ENCODE measurements at places on chromosomes 16 and 17.

GRCh38 chr17:27475981-27476895 is 20.0 kb downstream of the KSR1 start:
- no peak for DNase-seq

DNA sequence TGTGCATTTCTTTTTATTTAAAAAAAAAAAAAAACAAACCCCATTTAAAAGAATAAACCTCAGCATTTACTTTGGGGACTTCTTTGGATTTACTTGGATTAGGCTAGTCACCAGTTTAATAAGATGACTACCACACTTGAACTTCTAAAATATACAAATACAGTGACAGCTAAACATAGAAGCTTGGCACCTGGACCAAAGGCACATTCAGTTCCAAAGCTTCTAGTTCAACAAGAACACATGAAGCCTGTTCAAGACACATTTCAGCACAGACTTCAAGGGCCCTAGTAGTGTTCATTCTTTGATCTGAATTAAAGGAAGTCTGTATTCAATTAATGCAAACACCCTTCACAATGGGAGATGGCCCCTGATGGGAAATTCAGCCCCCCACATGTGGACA is 11.6 kb upstream of the ROGDI start:
- no peak for DNase-seq

DNA sequence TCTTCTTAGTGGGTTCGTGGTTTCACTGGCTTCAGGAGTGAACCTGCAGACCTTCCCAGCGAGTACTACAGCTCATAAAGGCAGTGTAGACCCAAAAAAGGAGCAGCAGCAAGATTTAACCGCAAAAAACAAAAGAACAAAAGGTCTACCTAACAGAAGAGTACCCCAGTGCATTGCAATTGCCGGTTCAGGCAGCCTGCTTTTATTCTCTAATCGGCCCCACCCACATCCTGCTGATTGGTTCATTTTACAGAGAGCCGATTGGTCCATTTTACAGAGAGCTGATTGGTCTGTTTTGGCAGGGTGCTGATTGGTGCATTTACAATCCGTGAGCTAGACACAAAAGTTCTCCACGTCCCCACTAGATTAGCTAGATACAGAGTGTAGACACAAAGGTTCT is 2.0 kb upstream of the ARRB2 start:
- DNase-seq: peak; percentile 31

DNA sequence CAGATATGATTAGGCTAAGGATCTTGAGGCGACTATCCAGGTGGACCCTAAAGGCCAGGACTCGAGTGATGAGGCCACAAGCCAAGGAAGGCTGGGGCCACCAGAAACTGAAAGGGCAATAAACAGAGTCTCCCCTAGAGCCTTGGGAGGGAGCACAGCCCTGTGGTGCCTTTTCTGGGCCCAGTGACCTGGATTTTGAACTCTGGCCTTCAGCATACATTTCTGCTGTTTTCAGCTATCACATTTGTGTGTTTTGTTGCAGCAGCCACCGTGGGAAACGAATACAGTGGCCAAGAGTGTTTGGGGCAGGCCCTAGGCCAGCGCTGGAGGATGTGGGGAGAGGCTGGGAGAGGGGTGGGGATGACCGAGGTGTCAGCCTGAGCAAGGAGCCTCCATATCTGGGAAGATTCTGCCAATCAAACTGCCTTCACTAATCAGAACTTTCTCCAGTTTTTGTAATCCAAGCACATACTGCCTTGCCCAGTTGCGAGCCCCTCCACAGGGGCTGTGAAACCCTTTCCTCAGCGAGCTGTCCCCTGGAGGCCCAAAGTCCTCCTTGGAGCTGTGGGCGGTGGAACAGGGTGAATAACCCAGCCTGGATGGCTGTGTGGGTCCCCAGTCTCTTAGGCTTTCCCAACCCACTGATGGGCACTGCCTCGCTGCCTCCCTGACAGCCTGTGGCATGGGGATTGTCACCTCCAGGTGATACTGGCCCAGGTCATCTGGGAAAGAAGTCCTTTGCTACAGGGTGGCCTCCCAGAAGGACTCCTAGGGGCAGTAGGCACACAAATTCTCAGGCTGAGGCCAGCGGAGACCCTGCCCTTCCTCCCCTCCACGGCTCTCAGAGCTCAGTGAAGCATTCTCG is 16.8 kb downstream of the B9D1 start:
- no peak for DNase-seq

- DNase-seq: no peak
Measured at GRCh38 chr16:57867000-57867561, 64.8 kb upstream of the KIFC3 start.

DNA sequence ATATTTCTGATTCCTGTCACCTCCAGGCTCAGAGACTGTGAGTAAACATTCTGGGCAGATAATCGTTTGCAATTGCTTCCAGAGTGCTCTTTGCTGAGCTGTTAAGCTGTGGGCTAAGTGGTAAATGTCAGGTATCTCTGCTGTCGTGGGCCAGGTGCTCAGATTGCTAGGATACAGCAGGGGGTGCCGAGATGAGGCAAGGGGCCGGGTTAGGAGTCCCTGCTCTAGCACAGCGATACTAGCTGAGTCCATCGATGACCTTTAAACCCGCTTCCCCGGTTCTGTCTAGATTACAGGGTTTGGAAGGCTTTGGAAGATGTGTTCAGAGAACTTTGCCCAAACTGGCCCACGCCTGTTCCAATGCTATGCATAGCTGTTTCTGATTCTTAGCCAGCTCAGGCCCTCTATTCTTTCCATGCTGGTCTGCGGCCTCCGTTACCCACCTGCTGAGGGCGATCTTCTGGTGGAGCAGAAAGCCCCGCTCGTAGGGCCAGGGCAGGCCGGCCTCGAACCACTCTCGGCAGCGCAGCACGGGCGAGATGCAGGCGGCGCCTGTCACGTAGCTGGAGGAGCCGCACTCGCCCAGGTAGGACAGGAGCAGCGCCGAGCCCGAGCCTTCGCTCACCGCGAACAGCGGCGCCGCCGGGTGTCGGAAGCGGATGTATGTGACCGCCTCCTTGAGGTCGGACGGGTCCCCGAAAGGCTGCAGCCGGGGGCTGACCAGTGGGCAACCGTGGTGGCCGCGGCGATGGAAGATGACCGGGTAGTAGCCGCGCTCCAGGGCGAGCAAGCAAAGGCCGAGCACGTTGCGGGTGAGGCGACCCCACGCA is 979 bp downstream of the ABHD15 start:
- peak; percentile 44 for DNase-seq

DNA sequence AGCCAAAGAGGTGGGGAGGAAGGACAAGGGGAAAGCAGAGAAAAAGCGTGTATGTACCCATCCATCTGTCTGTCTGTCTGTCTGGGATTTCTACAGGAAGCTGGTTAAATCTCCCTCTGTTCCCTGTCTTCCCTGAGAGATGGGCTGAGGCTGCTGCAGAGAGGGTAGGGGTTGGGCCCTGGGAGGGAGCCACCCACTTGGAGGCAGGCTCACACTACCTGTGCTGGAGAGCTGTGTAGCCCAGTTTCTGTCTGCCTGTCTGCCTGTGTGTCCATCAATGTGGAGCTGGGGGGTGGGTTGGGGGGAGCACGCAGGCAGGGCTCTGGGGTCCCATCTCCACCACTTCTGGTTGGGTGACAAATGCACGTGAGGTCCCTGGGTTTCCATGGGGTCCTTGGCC is 18.6 kb upstream of the C17orf113 start:
- no peak for DNase-seq

Data from T-helper 17 cell (primary cell).